T-helper 1 cell (primary cell): ENCODE measurements at places on chromosomes 6 and 20.

GRCh38 chr6:26272171-26272637, 92.8 kb upstream of the BTN3A2 start:
- DNase-seq = no peak

DNA sequence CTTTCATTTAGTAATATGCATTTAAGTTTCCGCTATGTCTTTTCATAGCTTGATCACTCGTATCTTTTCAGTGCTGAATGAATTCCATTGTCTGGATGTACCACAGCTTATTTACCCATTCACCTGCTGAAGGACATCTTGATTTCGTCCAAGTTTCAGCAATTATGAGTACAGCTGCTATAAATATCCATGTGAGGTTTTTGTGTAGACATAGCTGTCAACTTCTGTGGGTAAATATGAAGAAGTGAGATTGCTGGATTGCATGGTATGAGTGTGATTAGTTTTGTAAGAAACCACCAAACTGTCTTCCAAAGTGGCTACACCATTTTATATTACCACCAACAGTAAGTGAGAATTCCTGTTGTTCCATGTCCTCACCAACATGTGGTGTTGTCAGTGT, 79.2 kb upstream of the STMND1 start:
- no peak for DNase-seq

- no peak for DNase-seq
These were observed 53.9 kb downstream of the ADNP start for GRCh38 chr20:50877232-50877743.

- no peak for DNase-seq
These were observed 94.6 kb downstream of the LRRC1 start for GRCh38 chr6:53889365-53889764.

- no peak for DNase-seq
These were observed 393.2 kb upstream of the SOX4 start for GRCh38 chr6:21200134-21200870.

- DNase-seq = no peak
These were observed 39.7 kb upstream of the SUPT3H start for GRCh38 chr6:45417436-45417835.

GRCh38 chr6:34795836-34796425, 4.0 kb downstream of the BLTP3A start:
- no peak for DNase-seq

DNA sequence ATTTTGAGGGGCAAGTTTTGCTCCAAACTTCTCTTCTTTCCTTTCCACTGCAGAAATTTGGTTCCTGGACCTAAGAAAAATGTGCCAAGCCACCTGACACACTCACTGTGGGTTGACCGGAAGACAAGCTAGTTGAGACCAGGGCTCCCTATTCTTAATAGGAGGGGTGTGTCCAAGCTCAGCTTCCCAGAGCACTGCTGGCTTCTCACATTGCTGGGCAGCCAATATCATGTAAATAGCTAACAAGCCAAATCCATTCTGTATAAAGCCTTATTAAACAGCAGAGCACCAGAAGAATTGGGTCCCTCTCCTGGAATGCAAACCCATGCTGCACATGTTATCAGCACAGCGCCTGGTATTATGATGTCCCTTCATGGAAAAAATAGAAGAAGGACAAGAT, 17.0 kb upstream of the SAMD3 start:
- DNase-seq = no peak

DNA sequence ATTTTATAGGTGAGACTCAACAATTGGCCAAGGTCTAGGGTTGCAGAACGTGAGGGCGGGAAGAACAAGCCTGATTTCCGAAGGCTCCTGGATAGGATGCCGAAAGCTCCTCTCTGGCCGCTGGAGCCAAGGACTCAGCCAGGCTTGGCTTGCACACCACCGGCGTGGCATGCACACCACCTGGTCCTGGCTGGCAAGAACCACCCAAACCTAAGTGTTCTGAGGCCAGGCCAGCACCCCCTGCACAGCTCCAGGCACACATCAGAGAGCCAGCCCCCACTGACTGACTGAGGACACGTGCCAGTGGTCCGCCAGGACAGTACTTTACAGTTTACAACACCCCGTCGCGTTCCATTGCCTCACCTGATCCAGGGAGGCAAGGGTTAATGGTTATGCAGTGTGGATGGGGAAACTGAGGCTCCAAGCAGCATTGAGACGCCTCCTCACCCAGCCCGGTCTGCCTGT, 414 bp downstream of the TGM2 start:
- no peak for DNase-seq

DNA sequence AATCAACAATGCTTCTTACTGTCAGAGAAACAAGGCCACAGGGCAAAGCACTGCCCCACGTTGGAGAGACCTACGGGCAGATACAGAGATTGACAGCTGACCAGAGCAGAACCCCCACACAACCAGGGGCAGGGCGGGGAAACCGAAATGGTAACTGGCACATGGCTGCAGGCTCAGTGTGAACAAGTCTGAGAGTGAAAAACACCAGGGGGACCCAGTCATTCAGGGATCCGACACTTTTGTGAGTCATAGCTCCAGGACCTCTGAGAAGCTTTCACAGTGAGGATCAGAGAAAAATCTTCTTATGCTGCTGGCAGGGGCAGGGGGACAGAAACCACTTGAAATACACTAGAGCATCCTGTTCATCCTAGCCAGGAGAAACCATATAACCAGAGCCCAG, 254.2 kb downstream of the C6orf118 start:
- DNase-seq = no peak

DNA sequence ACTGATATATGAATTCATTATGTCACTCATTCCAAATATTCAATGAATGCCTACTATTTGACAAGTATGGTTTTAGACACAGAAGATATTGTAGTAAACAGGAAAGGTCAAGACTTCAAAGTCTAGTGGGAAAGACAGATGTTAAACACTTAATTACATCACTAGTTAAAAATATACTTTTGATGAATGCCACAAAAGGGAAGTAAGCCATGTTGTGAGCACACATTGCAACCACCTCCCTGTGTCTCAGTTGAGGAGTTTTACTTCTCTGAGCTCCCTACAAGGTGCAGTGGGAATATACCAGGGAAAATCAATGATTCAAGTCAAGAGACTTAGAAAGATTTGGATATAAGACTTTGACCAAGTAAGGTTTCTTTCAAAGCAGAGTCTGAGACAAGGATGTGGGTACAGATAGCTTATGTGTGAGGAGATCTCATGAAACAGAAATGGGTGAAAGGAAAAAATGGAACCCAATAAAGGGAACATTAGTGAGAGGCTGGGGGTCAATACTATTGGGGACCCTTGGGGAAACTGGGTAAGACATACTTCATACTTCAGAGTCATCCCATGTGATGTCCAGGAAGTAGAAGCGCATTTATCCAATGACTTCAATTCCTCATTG, 503.7 kb downstream of the KIF16B start:
- DNase-seq = no peak

DNA sequence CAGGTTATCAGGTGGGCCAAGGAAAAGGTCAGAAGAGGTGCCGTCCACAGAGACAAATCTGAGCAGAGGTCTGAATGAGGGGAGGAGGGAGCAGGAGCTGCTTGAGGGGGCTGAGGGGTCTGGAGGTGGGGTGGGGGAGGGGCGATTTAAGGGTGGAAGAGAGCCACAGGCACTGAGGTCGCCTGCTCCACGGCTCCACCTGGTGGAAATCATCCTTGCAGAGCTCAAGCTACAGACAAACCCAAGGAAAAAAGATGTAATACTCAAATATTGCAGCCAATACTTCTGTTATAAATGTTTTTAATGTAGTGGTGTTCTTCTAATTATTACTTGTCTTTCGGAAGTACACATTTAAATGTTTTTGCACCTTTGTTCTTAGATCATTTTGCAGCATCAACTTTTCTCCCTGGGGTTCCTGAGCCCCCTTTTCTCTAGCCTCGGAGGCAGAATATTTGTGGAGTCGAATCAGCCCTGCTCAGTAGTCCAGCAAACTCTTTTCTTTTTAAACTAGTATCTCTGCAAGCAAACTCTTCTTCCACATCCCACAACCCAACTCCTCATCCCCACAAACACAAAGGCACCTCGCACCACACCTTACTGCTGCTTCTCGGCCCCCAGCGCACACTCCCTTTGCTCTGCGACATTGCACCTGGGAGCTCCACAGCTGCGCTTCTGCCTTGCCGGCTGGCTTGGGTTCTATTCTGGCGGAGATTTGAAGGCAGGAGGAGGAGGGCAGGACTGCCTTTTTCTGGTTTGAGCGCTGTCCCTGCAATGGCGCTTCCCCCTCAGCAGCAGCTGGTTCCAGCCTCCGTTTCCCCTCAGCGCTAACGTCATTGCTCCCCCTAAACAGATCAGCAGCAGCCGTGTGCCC, 51.0 kb upstream of the TFAP2A start:
- no peak for DNase-seq

DNA sequence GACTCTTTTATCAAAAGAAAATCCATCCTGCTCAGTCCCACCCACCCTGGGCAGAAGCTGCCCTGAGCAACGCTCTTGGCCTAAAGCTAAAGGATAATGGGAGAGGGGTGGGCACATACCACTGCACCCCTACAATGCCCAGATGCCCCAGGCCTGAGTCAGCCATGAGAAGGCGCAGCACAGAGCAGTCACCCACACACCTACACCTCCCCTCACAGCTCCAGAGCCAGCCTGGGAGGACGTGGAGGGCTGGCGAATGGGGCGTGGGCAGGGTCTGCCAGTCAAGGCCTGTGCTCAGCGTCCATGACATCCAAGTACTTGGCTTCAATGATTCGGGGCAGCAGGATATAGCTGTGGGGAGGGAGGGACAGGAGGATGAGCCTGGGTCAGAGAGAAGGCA, 11.5 kb downstream of the SLC4A11 start:
- no peak for DNase-seq

- no peak for DNase-seq
These were observed 652.7 kb downstream of the PHF3 start for GRCh38 chr6:64288351-64288750.

- no peak for DNase-seq
These were observed 5.8 kb upstream of the EEF1E1 start for GRCh38 chr6:8108031-8108660.

GRCh38 chr20:39268491-39268951, 306.4 kb downstream of the DHX35 start:
- no peak for DNase-seq

DNA sequence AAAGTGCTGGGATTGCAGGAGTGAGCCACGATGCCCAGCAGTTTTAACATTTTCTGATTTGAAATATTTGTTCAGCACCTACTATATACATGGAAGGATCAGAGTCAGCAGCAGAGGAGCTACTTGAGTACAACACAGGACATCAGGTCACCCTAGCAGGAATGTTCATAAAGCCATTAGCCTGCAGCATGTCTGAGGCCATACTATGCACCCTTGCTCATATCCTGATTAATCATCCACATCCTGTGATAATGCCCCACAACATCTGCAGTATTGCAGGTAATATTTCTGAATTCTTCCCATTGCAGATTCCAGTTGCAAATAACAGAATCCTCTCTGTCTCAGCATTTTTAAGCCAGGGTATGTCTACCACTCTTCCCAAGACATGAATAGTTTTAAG, 171.0 kb upstream of the PRND start:
- no peak for DNase-seq

DNA sequence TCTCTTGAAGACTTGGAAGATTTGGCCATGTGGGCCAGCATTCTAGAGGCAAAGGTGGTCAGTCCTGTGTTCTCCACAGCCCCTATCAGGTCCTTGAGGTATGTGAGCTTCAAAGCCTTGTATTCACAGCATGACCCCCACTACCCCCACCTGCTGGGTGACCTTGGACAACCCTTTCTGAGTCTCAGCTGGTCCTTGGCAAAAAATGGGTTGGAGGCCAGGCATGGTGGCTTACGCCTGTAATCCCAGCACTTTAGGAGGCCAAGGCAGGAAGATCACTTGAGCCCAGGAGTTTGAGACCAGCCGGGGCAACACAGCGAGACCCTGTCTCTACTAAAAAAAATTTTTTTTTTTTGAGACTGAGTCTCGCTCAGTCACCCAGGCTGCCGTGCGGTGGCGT, 42.6 kb downstream of the UBE2V1 start:
- no peak for DNase-seq

DNA sequence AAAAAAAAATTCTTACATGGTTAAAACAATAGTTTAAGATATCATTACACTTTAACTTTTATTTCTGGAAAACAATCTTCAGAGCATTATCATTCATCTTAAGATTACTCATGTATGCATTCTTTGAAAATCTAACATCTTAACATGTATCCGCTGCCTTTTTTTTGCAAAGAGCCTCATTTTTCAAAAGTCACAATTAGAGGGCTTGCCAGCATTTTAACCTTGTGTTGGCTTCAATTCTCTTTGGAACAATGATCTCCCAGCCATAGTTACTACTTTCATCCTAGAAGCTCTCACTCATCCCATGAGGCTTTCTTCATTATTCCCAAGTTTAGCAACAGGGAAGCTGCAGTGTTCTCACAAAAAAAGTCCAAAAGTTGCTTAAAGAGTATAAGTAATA, 330.8 kb downstream of the BCKDHB start:
- DNase-seq = no peak

DNA sequence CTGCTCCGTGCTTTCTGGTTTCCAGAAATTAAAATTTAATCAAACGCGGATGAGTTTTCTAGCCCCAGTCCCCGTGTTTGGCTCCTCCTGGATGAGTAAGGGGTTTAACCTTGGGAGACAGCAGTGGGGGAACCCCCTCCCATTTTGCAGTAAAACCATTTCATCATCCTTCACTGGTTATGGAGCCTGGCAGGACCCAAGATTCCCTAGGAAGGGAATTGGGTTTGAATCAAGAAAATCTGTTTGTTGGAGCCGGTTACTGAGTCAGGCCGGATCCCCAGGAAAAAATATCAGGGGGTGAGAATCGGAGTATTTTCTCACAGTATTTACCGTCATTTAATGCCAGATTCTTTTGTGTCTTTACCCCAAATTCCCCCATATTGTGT, 754 bp downstream of the YWHAB start:
- no peak for DNase-seq

- DNase-seq = no peak
These were observed 757 bp downstream of the RAET1E start for GRCh38 chr6:149897015-149897697.
